ENCODE measurements at places on chromosomes 3 and 15.
A peak's percentile ranks its signal among the peaks of the same experiment; 100 is the strongest.

DNA sequence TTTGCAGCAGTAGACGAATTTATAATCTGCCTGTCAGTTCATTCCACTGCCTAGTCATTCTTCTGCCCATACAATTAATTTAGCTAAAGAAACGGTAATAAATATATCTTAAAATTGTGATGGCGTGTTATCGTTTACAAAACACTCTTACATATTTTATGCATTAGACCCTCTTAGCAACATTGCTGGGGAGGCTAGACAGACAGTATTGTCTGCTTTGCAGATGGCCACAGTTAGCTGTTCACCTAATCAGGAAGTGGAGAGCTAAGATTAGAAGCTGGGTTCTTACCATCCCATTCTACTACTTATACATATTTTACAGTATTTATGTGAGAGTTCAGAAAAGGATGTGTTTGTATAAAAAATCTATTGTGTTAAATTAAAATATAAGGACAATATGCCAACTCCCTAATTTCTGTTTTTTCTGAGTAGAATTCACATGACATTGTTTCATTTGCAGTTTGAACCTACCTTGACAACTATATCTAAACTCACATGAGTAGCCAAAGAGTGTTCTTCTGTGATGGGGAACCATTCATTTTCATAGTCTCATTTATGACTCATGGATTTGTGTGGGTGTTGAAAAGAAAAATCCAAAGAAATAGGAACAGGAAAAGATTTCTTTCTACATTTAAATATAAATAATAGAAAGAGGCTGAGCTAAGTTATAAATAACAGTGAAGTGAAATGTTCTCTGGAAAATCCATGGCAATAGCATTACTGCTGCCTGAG is 41.7 kb upstream of the C3orf80 start:
- no peak for DNase-seq

- no peak for DNase-seq
Measured at GRCh38 chr3:50323092-50323600, 601 bp upstream of the HYAL2 start.

DNA sequence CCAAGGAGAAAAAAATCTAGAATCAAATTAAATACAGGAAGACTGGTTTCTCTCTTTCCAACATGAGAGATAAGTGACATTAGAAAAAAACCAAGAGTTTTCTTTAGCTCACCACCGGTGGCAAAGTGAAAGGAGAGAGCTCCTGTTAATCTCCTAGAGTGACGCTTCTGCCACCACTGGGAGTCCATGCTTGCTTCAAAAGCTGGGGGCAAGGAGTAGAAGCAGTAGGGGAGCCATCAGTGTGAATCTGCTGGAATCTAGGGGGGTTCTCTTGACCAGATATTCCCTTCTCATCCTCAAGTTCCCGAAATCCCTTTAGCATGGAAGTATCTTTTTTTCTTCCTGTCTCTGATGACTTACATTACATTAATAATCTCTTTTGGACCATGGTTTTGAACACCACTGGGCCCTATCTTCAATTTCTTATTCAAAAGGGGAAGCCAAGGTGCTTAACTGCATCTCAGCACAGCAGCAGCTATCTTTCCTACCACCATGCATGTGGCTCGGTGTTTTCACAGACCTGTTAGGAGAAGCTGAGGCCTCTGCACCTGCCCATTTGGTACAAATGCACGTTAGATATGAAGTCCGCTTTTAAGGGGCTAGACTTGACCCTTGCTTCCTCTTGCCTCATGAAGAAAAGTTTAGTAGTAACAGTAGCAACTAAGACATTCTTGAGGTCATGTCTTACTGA is 6.6 kb upstream of the ICE2 start:
- no peak for DNase-seq

GRCh38 chr3:179027326-179027900 is 44.2 kb downstream of the ZMAT3 start:
- no peak for DNase-seq

- no peak for DNase-seq
Measured at GRCh38 chr3:126355777-126356372, 1.3 kb downstream of the KLF15 start.

GRCh38 chr3:191303596-191303995 is 25.6 kb upstream of the CCDC50 start:
- DNase-seq, result no peak

DNA sequence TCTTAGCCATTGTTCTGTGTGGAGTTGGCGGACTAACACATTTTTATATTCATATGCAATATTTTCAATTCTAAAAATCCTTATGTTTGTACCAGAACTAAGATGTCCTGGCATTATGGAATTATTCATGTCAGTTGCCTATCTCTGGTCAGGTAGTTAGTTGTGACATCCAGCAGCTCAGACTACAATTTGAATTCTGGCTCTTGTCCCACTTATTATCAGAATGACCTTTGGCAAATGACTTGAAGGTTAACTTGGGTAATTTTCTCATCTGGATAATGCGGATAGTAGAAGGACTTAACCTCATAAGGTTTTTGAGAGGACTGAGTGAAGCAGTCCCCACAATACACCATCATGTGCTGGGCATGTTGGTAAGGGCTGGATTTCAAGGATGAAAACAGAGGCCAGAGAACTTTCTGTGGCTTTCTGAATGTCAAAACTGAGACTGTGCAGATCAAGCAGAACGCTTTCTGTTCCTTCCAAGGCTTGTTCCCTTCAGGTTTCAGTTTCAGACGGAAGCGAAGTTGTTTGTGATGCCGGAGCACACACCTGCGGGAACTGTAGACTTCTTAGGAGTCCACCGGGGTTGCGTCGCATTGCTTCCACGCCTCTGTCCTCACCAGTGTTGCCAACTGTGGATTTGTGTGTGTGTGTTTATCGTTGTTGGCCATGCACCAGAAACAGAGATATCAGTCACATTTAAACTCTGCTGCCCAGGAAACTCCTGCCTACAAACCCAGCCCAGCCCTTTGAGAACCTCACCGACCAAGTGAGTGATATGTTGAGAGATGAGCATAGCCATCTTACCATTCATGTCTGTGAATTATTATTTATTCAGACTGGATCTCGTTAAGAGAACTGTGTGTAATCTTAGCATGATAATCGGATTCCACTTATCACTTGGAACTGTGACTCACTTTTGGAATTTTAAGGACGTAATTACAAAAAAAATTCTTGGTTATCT is 76.0 kb downstream of the PTPRG start:
- DNase-seq, result no peak

GRCh38 chr15:62824111-62825015 is 218.2 kb upstream of the TPM1 start:
- no peak for DNase-seq

DNA sequence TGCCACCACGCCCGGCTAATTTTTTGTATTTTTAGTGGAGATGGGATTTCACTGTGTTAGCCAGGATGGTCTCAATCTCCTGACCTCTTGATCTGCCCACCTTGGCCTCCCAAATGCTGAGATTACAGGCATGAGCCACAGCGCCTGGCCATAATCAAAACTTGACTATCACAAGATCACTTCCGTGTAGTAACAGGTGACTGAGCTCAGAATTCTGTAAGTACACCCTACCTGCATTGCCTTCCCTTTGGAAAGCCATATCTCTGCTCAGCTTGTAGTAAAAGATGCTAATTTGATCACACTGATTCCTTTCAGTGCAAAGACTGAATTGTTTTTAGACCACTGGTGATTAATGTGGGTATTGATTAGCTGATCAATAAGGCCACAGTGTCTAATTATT is 167.1 kb downstream of the SHOX2 start:
- DNase-seq, result no peak

DNA sequence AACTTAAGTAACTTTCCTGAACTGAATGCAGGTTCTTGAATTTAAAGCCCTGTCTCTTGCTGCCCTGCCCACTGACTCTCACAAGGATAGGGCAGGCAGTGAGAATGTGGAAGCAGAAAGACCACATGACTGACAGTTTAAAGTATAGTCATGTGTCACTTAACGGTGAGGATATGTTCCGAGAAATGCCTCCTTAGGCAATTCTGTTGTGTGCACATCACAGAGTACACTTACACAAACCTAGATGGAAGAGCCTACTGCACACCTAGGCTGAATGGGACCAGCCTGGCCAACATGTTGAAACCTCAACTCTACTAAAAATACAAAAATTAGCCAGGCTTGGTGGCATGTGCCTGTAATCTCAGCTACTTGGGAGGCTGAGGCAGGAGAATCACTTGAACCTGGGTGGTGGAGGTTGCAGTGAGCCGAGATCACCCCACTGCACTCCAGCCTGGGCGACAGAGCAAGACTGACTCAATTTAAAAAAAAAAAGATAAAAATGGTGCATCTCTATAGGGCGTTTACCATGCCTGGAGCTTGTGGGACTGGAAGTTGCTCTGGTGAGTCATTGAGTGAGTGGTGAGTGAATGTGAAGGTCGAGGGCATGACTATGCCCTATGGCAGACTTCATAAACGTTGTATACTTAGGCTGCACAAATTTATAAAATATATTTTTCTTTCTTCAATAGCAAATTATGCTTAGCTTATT is 18.9 kb upstream of the COPG1 start:
- no peak for DNase-seq

DNA sequence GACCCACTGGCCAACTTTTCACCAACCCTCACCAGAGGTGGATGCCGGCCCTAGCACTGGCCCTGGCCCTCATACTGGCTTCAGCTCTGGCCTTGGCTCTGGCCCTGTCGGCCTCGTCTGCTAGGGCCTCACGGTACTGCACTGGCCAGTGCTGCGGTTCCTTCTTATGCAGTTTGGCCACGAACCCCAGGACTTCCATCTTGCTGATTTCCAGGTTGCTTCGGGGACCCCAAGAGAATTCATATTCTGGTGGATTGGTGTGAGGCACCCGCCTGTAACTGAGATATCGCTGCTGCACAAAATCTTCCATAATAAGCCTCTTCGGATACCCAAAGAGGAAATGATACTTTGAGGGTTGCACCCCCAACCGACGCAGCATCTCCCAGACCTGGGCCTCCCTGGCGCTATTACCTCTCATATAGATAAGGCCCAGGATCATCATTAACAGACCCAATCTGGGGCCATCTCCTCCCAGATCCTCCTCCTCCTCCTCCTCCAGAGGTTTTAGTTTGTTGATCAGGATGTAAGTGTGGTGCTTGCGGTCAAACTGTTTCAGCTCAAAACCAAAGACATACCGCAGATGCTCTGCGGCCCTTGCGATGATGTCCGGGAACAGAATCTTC is 883 bp downstream of the MAGEF1 start:
- peak; percentile 63 for DNase-seq

DNA sequence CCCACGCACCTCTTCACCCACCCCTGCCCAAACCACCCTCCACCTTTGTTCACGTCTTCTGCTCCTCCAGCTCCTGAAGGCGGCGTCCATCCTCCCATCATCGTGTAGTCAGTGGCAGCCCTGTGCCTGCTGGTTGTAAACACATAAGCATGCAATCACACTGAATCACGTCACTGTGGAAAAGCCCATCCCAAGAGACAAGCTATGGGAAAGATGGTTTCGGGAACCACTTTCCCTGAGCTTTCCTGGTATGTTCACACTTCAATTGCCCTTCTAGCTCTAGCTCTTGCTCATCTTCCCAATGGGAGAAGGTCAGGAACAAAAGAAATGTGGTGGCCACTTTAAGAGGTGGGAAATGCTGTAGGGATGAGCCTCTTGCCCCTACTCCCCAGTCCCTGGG is 14.4 kb upstream of the GOLGA8J start:
- DNase-seq, result no peak

GRCh38 chr15:89400116-89400781 is 65.6 kb upstream of the POLG start:
- DNase-seq, result no peak

GRCh38 chr3:157872902-157873301 is 233.3 kb downstream of the SHOX2 start:
- DNase-seq, result no peak

DNA sequence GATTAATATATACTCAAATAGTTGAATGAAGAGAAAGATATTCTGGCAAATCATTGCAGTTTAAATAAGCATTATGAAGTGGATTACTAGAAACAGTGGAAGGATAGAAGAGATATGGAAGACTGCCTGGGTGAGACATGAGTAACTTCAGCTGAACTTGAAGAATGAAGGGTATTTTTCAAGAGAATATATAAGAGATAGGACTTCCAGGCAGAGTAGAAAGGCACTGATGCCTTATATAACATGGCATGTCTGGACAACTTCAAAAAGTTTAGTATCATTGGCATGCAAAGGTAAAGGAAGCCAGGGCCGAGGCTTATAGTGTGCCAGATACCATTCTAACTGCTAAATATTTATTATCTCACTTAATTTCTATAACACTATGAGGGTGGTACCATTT is 126.5 kb upstream of the SLC7A14 start:
- DNase-seq, result no peak

- DNase-seq, result no peak
Measured at GRCh38 chr3:65114041-65114440, 426.2 kb upstream of the ADAMTS9 start.

GRCh38 chr3:98961161-98962155 is 60.0 kb upstream of the DCBLD2 start:
- no peak for DNase-seq

All from activated CD8-positive, alpha-beta memory T cell treated with anti-CD3 and anti-CD28 coated beads, Interleukin-2, amount 50 U/mL, for 48 hours (primary cell).